Pericardium fibroblast (primary cell): ENCODE measurements at places on chromosomes 7 and 10. TPM values are rescaled to one million over a fixed set of nuclear protein-coding genes. Genes with fewer than 3 reads are reported as not detected.

ADAP1 gene
- total RNA-seq = 5.8 and 9.0 TPM in 2 replicates

PRTFDC1 gene
- 4.1 and 9.6 TPM in 2 replicates for total RNA-seq

EGR2 gene
- total RNA-seq = 3.3 and 5.1 TPM in 2 replicates

PILRA gene
- 2.2 and 5.6 TPM in 2 replicates for total RNA-seq

TUBAL3 gene
- not detected in 2 replicates for total RNA-seq

NOS3 gene
- total RNA-seq = 2.9 and 3.5 TPM in 2 replicates

PNLIP gene
- total RNA-seq = not detected in 2 replicates

CPA4 gene
- 18.0 and 49.9 TPM in 2 replicates for total RNA-seq

MBL2 gene
- total RNA-seq = not detected in 2 replicates

SYNPO2L gene
- total RNA-seq = 0.68 and 0.93 TPM in 2 replicates

CALY gene
- not detected in 2 replicates for total RNA-seq

UBE2H gene
- 51.0 and 79.3 TPM in 2 replicates for total RNA-seq

PRSS37 gene
- not detected in 2 replicates for total RNA-seq

HMX2 gene
- total RNA-seq = not detected in 2 replicates

ANKRD30A gene
- not detected in 2 replicates for total RNA-seq

SDHAF3 gene
- total RNA-seq = 2.0 and 10.8 TPM in 2 replicates

TWIST1 gene
- 41.0 and 70.1 TPM in 2 replicates for total RNA-seq

SLC16A9 gene
- 0.93 and 1.8 TPM in 2 replicates for total RNA-seq

ITIH5 gene
- 0.47 and 3.5 TPM in 2 replicates for total RNA-seq

ZMIZ1 gene
- 23.2 and 26.2 TPM in 2 replicates for total RNA-seq

EBF3 gene
- 12.8 and 15.9 TPM in 2 replicates for total RNA-seq

UNC5B gene
- 26.0 and 35.2 TPM in 2 replicates for total RNA-seq

PON1 gene
- not detected in 2 replicates for total RNA-seq

LEP gene
- total RNA-seq = 1.7 TPM in 1 of 2 replicates, not detected in the other

DLX6 gene
- total RNA-seq = not detected in 2 replicates

INSYN2A gene
- under 0.01 TPM in 2 replicates for total RNA-seq

USP6NL gene
- total RNA-seq = 6.1 and 10.2 TPM in 2 replicates

PLPP4 gene
- 0.70 and 0.85 TPM in 2 replicates for total RNA-seq

GNAI1 gene
- total RNA-seq = 24.9 and 44.3 TPM in 2 replicates

BEND7 gene
- total RNA-seq = 0.43 and 1.6 TPM in 2 replicates

ARHGEF35 gene
- 0.60 and 4.4 TPM in 2 replicates for total RNA-seq

IDI2 gene
- not detected in 2 replicates for total RNA-seq

DGKI gene
- total RNA-seq = 1.4 TPM in 2 replicates

WIPF3 gene
- total RNA-seq = 0.17 TPM in 1 of 2 replicates, not detected in the other

GIMAP4 gene
- not detected in 2 replicates for total RNA-seq

FANK1 gene
- 3.6 and 4.3 TPM in 2 replicates for total RNA-seq

PRLHR gene
- total RNA-seq = not detected in 2 replicates
